Cardiac fibroblast (primary cell): ENCODE measurements at places on chromosomes 12 and 14.

DNA sequence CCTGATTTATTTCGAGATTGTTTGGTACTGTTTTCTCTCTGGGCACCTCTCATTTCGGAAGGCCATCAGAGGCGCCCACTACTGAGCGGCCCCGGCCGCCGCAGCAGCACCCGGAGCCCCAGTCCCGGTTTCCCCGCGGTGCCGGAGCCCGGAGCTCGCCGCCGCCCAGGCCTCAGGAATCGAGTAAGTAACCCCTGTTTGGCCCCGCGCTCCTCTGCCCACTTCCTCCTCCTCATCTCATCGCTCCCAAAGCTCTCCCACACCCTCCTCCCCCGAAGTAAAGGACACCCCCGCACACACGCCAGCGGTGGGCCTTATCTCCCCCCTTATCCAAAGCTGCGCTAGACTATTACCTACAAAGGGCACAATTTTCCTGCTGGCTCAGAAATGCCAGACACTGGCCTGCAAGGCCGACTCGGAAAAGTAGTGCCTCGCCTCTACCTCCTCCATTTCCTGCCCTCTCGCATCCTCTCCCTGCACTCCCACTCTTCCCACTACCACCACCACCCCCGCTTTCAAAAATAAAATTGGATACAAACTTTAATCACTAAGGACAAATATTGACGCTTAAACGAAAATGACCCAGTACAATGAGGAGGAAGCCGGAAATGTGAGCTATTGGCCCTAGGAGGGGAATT is 637 bp upstream of the FOXG1 start:
- peak; percentile 26 for DNase-seq

DNA sequence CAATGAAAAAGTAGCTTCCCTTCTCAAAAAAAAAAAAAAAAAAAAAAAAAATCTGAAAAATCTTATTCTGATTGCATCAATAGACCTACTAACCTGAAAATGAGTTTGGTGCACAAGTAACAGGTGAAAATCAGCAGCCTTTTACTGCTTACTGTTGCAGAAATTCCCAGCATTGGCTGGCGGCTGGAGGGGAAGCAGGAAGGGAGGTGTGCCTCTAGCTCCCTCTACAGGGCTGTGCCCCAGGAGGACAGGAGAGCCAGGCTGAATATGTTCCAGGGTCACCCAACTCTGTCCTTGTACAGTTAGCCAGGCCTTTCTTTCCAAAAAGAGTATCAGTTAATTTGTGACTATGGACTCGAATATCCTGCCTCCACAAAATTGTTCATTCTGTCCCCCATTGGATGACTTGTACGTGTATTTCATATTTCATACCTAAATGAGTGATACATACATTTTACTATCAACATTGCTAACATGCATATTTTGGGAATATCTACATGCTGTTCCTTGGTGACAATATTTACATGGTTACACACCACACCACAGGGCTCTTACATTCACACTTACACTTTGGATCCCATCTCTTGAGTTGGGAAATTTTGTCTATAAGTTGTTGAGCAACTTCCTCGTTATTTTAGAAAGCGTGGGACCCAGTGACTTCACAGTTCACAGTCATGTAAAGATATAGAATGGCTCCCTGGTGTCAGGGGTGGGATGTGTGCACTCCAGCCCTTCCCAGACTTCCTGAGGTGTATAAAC is 124.8 kb downstream of the SAMD4A start:
- DNase-seq = peak; percentile 84

DNA sequence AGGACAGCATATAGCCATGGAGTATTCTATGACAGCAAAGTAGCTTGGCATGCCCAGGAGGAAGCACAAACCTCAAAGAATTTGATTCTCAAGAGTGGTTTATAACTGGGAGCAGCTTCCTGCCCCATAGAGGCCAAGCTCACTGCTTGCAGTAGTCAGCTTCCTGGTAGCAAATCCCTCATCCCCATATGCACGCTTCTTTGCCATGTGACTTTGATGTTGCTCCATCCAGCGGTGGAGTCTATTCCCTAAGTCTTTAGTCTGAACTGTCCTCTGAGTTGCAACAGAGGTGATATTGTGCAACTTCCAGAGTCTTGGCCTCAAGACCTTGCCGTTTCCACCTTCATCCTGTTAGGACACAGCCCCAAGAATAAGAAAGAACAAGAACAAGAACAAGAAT is 996.8 kb upstream of the TMEM132C start:
- peak; percentile 73 for DNase-seq

GRCh38 chr12:52005903-52006703 is 643 bp upstream of the TAMALIN start:
- no peak for DNase-seq
